Activated CD8-positive, alpha-beta memory T cell treated with anti-CD3 and anti-CD28 coated beads, Interleukin-2, amount 50 U/mL, for 4 hours (primary cell): ENCODE measurements at places on chromosomes 12 and 14.

- no peak for DNase-seq
Measured at GRCh38 chr12:106433055-106433454, 75.5 kb downstream of the POLR3B start.

DNA sequence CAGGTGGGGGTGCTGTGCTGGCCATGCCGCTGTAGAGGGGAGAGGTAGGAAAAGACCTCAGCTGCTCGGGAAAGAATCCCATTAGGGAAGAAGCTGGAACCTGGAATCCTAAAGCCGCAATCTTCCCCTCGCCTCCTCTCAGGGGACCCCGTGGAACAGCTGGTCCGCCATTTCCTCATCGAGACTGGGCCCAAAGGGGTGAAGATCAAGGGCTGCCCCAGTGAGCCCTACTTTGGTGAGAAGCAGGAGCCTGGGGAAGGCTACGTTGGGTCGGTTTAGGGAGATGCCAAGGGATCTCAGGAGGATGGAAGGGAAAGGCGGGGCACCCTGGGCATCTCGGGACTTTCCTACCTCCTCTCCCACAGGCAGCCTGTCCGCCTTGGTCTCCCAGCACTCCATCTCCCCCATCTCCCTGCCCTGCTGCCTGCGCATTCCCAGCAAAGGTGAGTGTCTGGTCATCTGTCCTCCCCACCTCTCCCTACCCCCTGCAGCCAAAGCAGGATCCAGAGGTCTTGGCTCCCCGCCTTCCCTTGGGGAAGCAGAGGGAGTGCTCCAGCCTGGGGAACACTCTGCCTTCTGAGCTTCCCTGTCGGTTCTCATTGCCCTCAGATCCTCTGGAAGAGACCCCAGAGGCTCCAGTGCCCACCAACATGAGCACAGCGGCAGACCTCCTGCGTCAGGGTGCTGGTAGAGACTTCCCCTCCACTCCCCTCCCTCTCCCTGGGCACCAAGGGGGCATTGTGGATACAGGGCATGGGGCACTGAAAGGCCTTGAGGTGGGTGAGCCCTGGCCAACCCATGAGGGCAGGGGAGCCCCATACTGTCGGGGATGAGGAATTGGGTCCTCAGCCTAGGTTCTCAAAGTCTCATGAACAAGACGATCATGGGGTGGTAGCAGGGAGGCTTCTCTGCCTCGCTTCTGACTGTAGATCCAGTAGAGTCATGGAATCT is 12.4 kb downstream of the TNS2 start:
- DNase-seq = no peak

- no peak for DNase-seq
Measured at GRCh38 chr12:110995016-110995415, 74.6 kb upstream of the MYL2 start.

GRCh38 chr14:26209699-26210098 is 388.1 kb downstream of the NOVA1 start:
- DNase-seq = no peak

DNA sequence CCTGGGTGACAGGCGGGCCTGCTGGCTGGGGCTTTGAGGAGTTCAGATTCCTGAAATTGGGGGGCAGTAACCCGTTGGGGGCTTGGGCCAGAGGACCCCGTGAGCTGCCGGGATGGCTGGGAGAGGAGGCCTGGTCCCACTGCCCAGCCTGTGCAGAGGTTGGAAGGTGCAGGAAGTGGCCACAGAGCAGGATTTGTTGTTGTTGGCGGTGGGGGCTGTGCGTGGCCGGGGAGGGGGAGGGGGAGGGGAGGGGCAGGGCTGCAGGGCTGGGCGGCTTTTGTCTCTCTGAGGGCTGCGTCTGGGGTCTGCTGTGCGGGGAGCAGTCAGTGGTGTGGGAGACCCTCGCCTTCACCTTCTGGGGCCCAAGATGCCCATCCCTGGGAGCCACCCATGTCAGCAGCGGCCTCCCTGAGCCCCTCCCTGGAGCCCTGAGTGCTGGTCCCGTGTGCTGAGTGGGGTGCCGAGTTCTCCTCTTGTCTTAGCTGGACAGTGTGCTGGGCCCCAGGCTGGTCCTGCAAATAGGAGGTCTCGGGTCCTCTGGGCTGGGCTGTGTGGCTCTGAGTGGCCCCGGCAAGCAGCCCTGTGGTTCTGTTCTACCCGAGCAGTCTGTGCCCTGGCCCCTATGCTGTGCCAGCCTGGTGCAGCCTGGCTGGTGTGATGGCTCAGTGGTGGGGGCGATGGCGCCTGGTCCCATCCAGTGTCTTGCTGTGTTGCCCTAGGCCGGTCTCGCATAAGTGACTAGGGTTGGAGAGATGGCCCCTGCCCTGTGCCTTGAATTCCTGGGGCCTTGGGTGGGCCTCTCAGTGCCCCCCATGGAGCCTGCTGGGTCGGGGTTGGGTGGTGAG is 10.3 kb downstream of the KIF26A start:
- no peak for DNase-seq

DNA sequence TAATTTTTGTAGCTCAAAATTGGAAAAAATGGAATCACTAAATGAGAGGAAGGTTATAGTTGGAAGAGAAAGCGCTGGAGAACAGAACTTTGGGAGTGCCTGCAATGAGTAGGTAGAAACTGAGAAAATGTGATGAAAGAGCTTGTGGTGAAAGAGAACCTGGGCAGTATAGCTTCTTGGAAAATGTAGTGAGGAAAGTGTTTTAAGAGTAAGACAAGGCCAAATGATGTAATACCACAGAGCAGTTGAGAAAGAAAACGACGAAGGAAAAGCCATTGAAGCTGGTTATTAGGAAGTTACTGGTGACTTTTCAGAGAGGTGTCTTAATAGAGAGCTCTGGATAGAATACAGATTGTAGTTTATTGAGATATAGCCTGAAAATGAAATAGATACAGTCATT is 255.3 kb downstream of the AEBP2 start:
- DNase-seq = no peak

DNA sequence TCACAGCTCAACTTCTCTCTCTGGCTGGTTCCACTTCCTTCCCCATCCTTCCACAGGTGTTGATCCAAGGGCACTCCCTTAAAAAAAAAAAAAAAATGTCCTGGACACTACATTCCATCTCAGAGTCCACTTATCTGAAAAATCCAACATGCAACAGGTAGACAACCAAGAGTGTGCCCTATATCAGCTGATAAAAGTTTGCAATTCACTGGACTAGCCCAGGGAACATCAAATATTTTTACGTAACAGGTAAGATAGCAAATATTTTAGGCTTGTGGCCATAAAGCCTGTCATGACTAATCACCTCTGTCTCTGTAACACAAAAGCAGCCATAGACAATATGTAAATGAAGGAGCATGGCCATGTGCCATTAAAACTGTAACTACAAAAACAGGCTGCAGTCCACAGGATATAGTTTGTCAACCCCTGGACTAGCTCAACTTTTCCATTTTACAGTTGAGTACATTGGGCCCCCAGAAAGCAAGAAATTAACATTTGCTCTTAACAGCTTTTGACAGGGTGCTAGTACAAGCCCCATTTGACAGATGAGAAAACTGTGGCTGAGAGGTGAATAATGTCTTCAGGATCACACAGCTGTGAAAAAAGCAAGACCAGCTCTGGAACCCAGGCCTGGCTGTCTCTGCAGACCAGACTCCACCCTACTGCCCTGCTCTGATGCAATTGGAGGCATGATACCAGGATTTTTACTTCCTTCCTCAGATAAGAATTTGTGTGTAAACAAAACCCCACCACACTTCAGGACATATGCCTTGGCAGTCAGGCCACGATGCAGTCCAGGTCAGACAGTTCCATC is 68.9 kb downstream of the CMKLR1 start:
- DNase-seq = no peak

GRCh38 chr12:84315926-84316325 is 596.7 kb downstream of the SLC6A15 start:
- DNase-seq = no peak
